NCI-H187 treated with DMSO at 0.1 percent for 48 hours (cell line): ENCODE measurements at places on chromosomes 3 and 15.
A peak's percentile ranks its signal among the peaks of the same experiment; 100 is the strongest.

GRCh38 chr3:101954936-101955335 is 105.6 kb downstream of the NFKBIZ start:
- DNase-seq, result no peak

DNA sequence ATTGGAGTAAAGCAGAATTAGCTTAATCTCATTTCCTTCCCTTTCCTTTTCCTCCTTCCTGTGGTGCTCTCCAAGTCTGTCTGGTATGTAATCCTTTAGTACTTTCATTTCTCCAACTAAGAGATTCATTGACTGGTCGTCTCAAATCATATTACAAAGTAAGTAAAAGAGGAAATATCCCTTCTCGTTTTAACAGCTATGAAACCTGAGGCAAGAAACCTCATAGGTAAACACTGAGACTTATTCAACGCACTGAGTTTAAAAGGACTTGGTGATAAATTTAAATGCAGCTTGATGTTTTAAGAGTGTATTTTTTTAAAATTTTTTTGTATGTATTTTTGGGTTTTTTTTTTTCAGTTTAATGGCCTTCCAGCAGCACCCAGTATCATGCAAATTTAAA is 117.2 kb upstream of the LRRC3B start:
- DNase-seq, result no peak

GRCh38 chr3:84318273-84318809 is 640.4 kb upstream of the CADM2 start:
- no peak for DNase-seq

DNA sequence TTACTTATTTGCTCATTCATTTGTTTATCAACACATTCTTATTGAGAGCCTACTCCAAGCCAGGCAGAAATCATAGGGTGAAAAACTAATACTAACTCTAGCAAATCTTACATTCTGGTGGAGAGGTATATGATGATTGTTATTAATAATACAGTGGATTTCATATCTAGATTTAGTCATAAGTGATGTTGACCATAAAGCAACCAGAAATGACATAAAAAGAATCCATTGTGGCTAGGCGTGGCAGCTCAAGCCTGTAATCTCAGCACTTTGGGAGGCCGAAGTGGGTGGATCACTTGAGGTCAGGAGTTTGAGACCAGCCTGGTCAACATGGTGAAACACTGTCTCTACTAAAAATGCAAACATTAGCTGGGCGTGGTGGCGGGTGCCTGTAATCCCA is 26.2 kb upstream of the IL20RB start:
- no peak for DNase-seq

- peak; percentile 58 for DNase-seq
Measured at GRCh38 chr3:45037720-45038455, 11.8 kb downstream of the CLEC3B start.

- no peak for DNase-seq
Measured at GRCh38 chr15:49715211-49715610, 94.4 kb downstream of the DTWD1 start.

DNA sequence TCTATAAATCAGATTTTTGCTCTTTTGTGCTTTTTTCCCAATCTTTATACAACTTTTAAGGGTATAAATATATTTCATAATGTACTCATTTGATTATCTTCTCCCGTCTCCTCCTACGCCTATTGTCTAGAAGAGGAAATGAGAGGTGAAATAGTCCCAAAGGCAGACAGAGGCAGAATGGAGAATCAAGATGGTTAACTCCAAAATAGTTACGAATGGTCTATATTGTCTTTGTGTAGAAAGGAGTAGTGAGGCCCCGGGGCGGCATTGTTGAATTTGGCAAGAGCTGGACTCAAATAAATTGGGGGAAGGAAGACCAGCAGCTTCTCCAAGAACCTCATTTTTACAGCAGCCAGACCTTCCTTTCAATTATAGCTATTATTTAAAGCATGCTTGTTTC is 23.9 kb downstream of the ITPR1 start:
- DNase-seq, result no peak

GRCh38 chr3:139838269-139838957 is 96.6 kb upstream of the CLSTN2 start:
- no peak for DNase-seq

DNA sequence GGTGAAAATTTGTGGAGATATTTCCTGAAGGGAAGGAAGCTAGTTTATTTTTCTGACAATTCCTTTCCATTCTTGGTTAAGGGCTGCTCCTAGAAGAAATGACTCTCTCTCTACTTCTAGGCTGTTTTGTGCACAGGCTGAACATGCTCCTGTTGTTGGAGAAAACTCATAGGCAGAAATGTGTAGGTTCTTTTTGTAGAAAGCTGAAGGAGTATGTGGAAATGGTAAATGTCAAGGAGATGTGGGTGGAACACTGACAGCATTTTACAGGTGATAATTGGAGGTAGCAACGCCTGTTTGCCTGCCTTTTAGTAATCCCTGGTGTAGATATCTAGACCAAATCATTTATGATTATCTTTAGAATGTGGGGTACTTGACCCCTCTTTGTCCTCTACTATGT is 322.2 kb upstream of the TBC1D5 start:
- no peak for DNase-seq

GRCh38 chr3:127411083-127411727 is 123.4 kb upstream of the PRR20G start:
- no peak for DNase-seq

- no peak for DNase-seq
Measured at GRCh38 chr3:153429821-153430220, 267.8 kb downstream of the RAP2B start.

- DNase-seq, result no peak
Measured at GRCh38 chr15:88218557-88219221, 37.9 kb downstream of the NTRK3 start.

GRCh38 chr15:41423979-41424659 is 7.2 kb downstream of the RTF1 start:
- no peak for DNase-seq

DNA sequence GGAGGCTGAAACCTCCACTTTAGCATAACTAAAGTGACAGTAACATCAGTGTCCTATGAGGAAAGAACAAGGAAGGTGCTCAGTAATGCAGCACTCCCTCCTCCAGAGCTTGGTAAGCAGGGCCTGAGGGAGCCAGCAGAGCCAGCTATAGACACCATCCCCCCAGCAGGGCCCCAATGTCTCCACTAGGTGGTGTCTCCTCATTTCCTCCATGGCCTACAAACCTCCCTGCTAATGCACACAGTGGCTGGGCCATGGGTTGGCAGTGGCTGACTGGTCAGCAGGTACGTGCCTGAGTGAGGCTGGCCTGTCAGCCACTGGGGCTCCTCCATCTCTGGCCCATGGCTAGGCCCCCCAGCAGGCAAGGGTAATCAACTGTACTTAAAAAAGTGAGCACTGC is 13.6 kb downstream of the MRPS25 start:
- DNase-seq, result no peak

DNA sequence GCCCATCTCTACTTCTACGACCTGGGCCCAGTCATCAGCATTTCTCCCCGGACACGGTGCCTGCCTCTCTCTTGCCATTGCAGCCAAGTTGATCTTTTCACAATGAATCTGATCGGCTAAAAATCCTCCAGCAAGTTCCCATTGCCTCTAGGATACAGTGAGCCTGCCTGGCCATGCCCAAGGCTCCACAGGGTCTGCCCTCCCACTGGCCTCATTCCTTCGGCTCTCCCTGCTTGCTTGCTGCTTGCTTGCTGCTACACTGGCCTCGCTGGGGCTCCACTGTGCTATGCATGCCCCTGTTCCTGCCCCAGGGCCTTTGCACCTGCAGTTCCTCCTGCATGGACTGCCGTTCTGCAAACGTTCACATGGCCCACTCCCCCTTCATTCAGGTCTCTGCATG is 2.0 kb downstream of the ABTB1 start:
- no peak for DNase-seq

DNA sequence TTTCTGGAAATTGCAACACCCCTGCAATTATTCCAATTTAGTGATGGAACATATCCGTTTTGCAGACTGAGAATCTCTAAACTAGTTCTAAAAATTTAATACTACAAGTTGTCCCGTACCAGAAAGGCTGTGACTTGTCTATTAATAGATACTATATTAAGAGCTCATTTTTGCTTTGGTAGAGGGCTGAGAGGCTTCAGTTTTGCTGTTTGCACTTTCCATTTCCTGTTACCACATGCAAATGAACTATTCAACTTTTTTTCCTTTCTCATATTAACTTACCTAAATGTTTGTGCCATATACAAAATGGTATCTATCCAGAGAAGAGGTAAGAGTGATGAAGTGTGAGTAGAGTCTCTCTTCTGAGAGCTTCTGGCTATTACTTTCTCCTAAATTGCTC is 101.5 kb upstream of the CRBN start:
- no peak for DNase-seq

DNA sequence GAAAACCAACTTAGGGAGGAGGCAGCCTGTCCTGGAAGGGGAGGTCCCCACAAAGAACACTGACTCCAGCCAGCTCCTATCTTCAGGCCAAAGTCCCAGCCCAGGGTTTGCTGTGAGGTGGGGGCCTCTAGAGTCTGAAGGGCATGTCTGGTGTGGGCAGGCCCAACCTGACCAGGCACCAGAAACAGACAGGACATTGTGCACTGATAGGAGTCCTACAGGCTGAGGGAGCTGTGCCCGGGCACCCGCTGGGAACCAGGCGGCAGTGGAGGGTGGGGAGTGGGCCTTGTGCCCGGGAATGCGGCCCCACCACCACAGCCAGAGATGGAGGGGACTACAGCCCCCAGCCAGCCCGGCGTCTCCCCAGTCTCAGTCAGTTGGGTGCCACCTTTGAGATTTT is 161.4 kb downstream of the WNT7A start:
- DNase-seq, result no peak

- no peak for DNase-seq
Measured at GRCh38 chr3:56926243-56926946, 124.6 kb upstream of the ARHGEF3 start.

DNA sequence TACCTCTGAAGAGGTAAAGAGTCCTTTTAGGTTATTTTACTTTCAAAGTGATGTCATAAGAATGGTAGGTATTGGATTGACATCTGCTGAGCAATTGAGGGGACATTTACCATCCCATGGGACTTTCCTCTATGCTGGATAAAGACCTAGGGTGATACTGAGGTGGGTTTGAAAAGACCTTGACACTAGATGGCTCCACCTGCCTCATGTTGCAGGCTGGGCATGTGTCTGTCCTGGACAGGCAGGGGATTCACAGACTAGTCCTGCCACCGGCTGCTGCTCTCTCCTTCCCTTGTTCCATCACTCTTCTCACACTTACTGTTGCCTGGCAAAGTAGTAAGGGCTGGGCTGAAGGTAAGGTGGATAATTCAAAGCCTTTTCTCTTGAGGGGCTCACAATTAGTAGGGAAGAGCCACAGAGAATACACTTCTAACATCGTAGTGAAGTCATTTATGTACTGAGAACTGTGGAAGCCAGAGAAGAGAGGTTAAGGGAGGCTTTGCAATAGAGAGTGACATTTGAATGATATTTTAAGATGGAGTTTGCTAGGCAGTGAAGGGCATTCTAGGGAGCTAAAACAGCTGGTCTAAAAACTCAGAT is 27.7 kb downstream of the TRAK1 start:
- no peak for DNase-seq

DNA sequence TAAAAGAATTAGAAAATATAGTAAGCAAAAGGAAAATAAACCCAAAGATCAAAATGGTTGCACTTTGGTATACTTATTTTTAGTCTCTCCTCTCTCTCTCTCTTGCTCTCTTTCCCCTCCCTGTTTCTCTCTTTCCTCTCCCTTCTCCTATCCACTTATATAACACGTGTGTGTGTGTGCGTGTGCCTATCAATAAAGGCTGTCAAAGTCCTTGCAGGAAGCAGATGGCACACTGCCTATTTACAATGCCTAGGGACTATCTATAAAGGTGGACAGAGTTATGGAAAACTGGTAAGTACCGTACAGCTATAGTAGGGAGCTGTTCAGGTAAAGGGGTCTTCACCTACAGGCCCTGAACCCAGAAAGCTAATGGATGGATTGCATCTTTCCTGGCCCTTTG is 161.6 kb downstream of the SQOR start:
- DNase-seq, result no peak

- DNase-seq, result no peak
Measured at GRCh38 chr3:144177649-144178048, 206.0 kb downstream of the DIPK2A start.

DNA sequence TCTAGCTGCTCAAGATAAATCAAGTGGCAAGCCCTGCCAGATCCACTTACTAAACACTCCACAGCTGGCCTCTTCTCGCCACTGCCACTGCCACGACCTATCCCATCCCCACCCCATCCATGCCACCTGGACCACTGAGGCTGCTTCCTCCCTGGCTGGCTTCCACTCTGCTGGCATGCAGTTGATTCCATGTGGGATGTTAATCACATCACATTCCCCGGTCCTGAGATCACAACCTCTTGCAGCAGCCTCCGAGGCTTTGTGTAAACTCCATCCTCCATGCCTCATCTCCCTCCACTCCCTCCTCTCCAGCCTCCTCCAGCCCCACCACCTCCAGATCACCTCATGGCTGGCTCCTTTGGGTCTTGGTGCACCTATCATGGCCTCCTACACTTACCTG is 7.7 kb downstream of the NCKIPSD start:
- DNase-seq, result no peak

DNA sequence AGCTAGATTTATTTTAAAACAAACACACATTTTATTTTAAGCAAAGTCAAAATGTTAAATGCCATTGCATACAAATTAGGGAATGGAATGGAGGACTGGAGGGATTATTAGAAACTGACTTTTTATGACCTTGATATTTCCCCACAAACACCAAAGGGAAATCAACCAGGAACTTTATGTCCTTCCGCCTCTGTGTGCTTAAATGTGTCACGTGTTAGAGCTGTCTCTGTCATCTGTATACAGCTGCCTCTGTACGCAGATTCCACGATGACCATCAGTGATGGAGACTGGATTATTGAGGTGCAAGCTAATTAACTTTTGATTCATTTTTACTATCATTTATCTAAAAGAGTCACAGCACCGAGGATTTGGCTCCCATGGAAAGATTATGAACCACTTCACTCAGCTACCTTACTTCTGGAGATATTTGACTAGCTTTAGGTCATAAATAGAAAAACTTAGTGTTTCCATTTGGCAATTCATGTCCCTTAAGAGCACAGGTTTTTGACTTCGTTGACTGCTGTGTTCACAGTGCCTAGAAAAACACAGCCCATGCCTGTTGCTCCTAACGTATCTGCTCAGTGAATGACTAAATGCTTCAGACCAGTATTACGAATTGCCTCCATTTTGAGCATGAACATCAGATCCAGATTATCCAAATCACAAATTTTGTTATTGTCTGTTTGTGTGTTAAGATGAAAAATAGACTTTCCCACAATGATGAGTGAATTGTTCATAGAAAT is 1048.1 kb downstream of the MCTP2 start:
- no peak for DNase-seq

DNA sequence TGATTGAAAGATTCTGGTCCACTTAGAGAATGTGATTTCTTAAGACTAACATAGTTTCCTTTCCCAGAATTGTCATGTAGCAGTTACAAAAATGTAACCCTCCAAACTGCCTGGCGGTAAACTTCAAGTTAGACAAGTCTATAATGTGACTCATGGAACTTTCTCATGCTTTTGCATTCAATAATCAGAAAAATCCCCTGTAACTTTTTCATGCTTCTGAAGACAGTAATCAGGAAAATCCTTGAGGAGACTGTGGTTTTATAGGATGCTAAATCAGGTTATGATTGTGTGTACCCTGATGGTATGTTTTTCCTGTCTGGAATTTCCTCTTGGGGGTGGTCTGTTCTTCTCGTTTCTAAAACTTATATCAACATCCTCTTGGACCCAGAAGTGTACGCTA is 74.0 kb upstream of the RARB start:
- DNase-seq, result no peak

GRCh38 chr15:63971904-63972303 is 74.4 kb downstream of the DAPK2 start:
- no peak for DNase-seq

GRCh38 chr3:98778383-98778782 is 15.2 kb downstream of the ST3GAL6 start:
- DNase-seq, result no peak

GRCh38 chr3:184165543-184165942 is 9.1 kb upstream of the AP2M1 start:
- DNase-seq, result no peak
